ENCODE measurements at places on chromosomes 7 and 10. TPM values are rescaled to one million over a fixed set of nuclear protein-coding genes. Genes with fewer than 3 reads are reported as not detected.

The PLEKHA1 gene
- 38.2 TPM for total RNA-seq

The FBXW4 gene
- total RNA-seq = 36.0 TPM

The ZNF33A gene
- 29.3 TPM for total RNA-seq

The CYP26C1 gene
- total RNA-seq = 0.31 TPM

The GIMAP8 gene
- 143 TPM for total RNA-seq

The HOXA4 gene
- total RNA-seq = 0.31 TPM

The ITGA8 gene
- total RNA-seq = 0.51 TPM

The PHYH gene
- total RNA-seq = 10.2 TPM

The SLC16A9 gene
- total RNA-seq = 3.8 TPM

DNA sequence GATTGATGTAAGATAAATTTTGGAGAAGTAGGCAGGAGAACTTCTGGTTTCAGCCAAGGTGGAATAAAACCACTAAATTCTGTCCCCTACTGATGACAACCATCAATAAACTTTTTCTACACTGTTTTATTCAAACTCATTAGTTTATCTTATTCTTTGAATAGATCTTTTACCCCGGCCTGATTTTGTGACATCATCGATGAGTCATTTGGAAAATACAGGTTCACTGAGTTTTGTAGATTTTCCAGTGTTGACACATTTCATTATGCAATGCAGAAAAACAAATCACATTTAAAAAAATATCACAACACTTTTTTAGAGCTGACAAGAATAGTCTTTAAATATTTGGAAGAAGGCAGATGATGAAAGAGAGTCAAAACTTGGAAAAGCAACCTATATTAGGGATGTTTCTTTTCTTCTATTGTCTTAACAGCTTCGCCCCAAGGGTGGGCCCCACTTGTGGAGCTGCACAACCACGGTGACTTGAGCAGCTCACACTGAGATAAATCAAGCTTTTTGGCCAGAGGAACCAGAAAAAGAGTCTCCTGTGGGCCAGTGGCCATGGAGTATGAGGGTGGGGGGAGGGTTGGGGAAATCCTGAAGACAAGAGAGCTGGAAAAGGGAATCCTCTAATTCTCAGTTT lies 112.8 kb downstream of the PTEN start:
- no peak for DNase-seq

- DNase-seq = no peak
Observed at GRCh38 chr10:94902570-94902969, 35.9 kb upstream of the CYP2C9 start.

GRCh38 chr10:4685904-4686643 lies 139.9 kb upstream of the AKR1E2 start:
- DNase-seq = no peak

GRCh38 chr10:49314806-49315205 lies 15.8 kb downstream of the C10orf71 start:
- no peak for DNase-seq

- peak; percentile 23 for DNase-seq
Observed at GRCh38 chr7:105429746-105430612, 41.3 kb upstream of the SRPK2 start.

- DNase-seq = no peak
Observed at GRCh38 chr10:49642311-49642710, 28.5 kb downstream of the CHAT start.

DNA sequence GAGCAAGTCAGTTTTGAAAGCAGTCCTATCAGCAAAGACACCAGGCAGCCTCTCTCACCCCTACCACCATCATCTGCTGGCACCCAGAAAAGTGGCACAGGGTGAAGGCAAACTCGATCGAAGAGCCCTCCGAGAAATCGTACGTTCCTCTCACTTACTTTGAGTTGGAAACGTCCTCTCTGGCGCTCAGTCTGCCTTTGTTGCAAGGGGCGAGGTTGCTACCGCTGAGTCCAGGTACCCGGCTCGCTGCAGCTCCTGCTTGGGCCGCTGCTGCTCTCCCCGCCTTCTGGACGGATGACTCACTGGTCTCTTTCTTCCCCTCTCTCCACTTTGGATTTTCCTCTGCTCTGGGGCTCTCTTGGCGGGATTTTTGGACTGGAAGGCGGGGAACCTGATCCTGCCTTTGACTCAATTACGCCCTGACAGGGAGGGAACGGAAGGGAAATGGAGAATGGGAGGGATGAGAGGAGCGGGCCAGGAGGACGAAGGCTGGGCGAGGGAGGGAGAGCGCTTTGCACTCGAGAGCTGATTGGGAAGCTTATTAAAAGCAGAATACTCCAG lies at the start of gene PTN:
TSS of gene PTN (minus strand) at position 453 of the 561 bp plus-strand sequence. CDS start 88,760 bp downstream, outside the sequence.
- DNase-seq = peak; percentile 35

GRCh38 chr10:15393139-15393825 lies 22.2 kb upstream of the FAM171A1 start:
- no peak for DNase-seq

- no peak for DNase-seq
Observed at GRCh38 chr10:28304032-28304571, 1.2 kb upstream of the MPP7 start.

DNA sequence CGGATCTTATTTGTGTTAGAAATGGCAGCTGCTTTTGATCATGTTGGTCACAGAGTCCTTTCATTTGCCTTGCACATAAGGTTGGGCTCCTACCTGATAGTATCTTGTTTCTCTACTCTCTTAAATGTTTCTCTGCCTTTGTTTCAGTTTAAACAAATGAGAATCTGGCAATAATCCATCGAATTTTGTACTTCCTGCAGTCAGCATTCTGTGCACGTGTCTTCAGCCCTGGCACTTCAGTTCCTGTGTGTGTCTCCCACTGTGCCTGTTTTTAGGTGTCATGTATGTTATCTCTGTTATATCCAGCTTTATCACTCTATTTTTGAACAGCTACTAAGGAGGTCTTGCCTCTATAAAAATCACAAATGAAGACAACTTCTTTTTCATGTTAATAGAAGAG lies 28.4 kb upstream of the PTER start:
- DNase-seq = no peak

- no peak for DNase-seq
Observed at GRCh38 chr10:63751836-63752235, 230.6 kb downstream of the REEP3 start.

DNA sequence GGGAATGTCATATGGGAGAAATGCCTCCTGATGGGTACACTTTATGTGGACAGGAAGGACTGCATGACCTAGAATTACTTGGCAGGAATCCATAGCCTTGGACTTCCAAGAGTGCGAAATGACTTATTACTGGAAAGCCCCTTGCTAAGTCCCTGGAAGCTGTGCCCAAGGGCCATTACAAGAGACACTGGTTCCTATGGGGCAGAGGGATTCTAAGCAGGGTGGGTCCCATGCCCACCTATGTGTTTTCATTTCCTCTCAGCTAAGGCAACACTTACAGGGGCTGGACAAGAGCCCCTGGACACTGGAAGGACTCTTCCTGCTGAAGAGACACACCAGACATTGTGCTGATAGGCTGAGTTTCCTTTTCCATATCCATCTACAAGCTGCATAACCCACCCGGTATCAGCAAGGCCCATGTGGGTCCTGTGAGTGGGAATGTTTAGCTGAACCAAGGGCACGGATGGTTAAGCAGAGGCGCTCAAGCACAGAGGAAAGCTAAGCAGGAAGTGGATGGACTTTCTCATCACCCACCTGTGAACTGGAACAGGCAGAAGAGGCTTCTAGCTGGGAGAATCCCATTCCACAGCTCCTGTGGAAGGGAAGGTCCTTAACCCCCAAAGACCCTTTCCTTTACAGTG lies 56.2 kb downstream of the XPNPEP1 start:
- no peak for DNase-seq

DNA sequence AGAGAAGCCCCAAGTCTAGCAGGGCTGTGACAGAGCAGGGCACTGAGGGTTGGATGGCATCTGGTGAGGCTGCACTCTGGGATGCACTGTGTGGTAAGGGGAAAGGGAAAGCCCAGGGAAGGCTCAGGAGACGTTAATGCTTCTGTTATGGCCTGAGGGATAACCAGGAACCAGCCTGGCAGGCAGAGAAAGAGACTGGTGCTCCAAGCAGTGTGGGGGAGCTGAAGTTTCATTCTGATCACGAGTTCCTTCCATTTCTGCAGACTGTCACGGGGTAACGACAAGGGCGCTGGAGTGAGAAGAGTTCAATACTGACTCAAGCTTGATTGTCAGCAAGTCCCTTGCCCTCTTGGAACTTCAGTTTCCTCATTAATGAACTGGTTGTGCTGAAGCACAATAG lies 730.9 kb downstream of the GRID1 start:
- DNase-seq = no peak

DNA sequence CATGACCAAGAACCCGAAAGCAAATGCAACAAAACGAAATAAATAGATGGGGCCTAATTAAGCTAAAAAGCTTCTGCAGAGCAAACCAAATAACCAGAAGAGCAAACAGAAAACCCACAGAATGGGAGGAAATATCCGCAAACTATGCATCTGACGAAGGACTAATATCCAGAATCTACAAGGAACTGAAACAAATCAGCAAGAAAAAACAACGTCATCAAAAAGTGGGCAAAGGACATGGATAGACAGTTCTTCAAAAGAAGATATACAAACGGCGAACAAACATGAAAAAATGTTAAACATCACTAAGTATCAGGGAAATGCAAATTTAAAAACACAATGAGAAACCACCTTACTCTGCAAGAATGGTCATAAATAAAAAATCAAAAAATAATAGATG lies 35.3 kb upstream of the CACUL1 start:
- DNase-seq = no peak

GRCh38 chr7:146701166-146701565 lies 584.6 kb downstream of the CNTNAP2 start:
- no peak for DNase-seq

- DNase-seq = no peak
Observed at GRCh38 chr7:157981778-157982177, 605.8 kb downstream of the PTPRN2 start.

- DNase-seq = no peak
Observed at GRCh38 chr7:134182078-134182477, 54.9 kb downstream of the LRGUK start.

GRCh38 chr10:76881477-76882220 lies 756.0 kb downstream of the KCNMA1 start:
- no peak for DNase-seq
